ENCODE measurements at places on chromosomes 2 and 18.

GRCh38 chr2:52934323-52934898 lies 833.2 kb upstream of the CHAC2 start:
- DNase-seq, result no peak

- DNase-seq, result no peak
Measured at GRCh38 chr2:151777487-151777886, 43.2 kb upstream of the NEB start.

DNA sequence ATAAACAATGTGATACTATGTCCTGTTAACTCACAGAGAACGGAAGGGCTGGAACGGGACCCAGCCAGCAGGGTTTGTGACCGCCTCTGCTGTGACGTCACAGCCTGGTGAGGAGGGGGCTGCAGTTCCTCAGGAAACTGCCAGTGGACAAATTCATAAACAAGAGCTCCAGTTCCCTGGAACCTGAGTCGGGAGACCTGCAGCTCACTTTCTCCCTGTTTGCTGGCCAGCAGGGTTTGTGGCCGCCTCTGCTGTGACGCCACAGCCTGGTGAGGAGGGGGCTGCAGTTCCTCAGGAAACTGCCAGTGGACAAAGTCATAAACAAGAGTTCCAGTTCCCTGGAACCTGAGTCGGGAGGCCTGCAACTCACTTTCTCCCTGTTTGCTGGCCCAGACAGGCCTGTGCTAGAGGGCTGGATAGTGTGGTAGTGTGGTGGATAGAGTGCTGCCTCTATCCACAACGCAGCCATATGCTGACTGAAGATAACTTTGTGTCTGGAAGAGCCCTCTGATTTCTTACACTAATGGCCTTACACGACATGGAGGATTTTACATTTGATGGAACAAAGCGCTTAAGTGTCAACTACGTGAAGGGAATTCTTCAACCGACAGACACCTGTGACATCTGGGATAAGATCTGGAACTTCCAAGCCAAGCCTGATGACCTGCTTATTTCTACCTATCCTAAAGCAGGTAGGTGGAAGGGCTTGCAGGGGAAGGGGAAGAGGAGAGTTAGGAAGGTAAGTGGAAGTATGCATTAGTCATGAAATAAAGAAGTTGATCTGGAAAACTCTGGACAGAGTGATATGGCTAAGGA lies at the start of gene SULT1C4:
Gene SULT1C4, plus strand, starts transcription at position 140 of the 816 bp plus-strand sequence. Its CDS starts 384 bp downstream, at position 524.
- no peak for DNase-seq

- no peak for DNase-seq
Measured at GRCh38 chr2:238160206-238161129, 1.7 kb downstream of the ERFE start.

GRCh38 chr18:31065036-31065773 lies 22.7 kb upstream of the DSC3 start:
- no peak for DNase-seq
